ENCODE measurements at places on chromosomes 2 and 18.

GRCh38 chr2:201707753-201708152, 9.3 kb upstream of the MPP4 start:
- no peak for DNase-seq

- no peak for DNase-seq
Measured at GRCh38 chr18:10074110-10074509, 160.3 kb downstream of the VAPA start.

DNA sequence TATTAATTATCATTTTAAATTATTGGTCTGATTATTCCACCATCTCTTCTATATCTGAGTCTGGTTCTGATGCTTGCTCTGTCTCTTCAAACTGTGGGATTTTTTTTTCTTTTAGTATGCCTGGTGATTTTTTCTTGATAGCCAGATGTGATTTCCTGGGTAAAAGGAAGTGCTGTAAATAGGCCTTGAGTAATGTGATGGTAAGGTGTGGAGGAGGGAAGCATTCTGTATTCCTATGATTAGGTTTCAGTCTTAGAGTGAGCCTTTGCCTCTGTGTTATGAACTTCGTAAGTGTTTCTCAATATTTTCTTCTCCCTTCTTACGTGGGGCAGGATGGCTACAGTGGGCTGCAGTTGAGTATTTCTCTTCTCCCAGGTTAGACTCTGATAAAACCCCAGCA, 103.0 kb downstream of the EHBP1 start:
- DNase-seq: peak; percentile 4

- no peak for DNase-seq
Measured at GRCh38 chr2:26008851-26009566, 24.9 kb upstream of the RAB10 start.

- DNase-seq: no peak
Measured at GRCh38 chr2:190889175-190889943, 8.7 kb downstream of the GLS start.

DNA sequence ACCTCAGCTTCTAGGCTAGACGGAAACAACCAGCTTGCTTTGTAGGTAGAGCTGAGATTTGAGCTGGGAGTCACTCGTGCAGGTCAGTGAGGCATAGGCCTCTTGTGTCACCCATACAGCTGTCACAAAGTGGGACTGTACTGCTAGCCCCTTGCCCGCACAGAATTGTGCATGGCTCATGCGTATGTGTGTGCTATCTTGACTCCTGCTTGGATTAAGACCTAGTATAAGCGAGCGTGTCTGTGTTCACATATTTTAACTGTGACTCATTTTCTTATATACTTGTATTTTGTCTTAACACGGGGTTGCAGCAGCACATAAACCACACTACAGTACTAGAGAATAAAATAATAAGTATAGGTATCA, 20.1 kb downstream of the CEP68 start:
- no peak for DNase-seq

DNA sequence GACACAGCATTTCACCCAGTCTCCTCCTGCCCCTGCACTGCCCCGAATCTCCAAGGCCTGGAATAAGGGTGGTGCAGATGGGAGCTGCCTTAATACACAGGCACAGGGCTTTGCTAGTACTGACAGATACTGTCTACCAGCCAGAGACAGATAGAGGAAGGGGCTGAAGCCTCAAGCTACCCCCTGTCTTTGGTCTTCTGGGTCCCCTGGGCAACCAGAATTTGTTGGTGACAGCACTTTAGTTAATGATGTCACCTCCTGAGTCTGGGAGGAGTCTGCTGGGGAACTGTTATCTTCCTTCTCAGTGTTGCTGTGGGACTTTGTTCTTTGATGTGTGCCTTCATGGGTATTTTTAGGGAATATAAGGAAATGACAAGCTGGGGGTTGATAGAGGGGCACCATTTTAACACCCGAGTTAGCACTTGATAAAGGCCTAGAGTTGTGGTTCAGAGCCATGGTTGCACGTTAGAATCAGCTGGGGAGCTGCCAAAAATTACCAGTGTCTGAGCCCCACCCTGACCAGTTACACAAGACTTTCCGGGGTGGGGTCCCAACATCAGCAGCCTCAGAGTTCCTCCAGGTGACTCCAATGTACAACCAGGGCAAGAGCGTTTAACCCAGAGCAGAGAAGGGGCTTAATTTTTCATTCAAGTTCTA, 136.8 kb downstream of the SMAD7 start:
- DNase-seq: no peak

DNA sequence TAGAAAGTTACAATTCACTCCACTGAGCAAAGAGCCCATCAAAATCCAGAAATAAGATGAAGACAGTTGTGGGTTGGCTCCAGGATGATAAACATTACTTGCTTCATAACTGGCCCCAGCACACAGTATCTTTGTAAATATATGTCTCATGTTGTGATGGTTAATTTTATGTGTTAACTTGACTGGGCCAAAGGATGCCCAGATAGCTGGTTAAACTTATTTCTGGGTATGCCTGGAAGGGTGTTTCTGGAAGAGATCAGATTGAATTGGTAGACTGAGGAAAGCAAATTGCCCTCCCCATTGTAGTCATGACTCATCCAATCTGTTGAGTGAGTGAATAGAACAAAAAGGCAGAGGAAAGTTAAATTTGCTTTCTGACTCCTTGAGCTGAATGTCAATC, 373.8 kb downstream of the LNPK start:
- no peak for DNase-seq

- no peak for DNase-seq
Measured at GRCh38 chr2:124267794-124268193, 242.7 kb downstream of the CNTNAP5 start.

DNA sequence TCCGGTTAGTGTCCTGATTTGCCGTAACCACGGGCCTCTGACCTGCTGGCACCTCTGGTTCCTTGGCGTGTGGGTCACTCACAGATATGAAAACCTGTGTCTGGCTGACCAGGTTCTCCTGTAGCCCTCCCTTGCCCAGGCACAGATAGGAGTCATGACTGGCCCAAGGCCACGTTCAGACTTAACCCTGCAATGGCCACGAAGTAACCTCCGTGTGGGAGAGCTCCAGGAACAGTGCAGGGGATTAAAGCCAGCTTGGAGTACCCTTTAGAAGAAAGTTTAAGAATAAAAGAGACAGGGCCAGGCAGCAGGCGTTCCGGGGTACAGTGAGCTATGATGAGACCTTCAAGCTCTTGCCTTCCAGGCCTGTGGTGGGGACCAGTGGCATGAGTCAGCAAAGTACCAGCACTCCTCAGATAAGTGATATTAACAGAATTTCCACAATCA, 25.5 kb downstream of the CENPO start:
- no peak for DNase-seq

GRCh38 chr2:230742781-230743180, 30.1 kb downstream of the CAB39 start:
- no peak for DNase-seq

- no peak for DNase-seq
Measured at GRCh38 chr2:199433204-199433832, 24.4 kb downstream of the SATB2 start.

- no peak for DNase-seq
Measured at GRCh38 chr18:70673831-70674230, 385.0 kb downstream of the SOCS6 start.

DNA sequence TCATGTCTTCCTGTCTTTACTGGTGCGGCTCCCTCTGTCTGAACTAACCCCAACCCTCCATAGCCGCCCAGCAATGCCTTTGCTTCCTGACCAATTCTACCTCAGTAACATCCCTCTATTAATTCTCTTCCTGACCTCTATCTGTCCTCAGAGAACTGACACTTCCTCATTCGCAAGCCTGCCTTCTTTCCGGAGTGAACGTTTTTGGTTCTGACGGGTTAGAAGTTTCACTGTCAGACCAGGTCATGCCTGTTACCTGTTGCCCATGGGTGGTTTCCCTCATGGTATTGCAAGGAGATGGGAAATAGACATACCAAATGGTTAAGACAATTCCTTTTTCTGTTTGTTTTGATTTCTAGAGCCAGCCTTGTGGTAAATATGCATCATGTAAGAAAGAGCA, 453.4 kb upstream of the SLC14A2 start:
- DNase-seq: no peak

GRCh38 chr2:238938401-238939055, 90.6 kb downstream of the TWIST2 start:
- DNase-seq: no peak

GRCh38 chr2:128773641-128774319, 455.1 kb upstream of the HS6ST1 start:
- DNase-seq: no peak

GRCh38 chr2:140814141-140814540, 1316.7 kb downstream of the LRP1B start:
- DNase-seq: no peak

- DNase-seq: no peak
Measured at GRCh38 chr2:233835230-233836186, 18.8 kb downstream of the HJURP start.

- DNase-seq: no peak
Measured at GRCh38 chr18:59029663-59030429, 109.8 kb upstream of the SEC11C start.

DNA sequence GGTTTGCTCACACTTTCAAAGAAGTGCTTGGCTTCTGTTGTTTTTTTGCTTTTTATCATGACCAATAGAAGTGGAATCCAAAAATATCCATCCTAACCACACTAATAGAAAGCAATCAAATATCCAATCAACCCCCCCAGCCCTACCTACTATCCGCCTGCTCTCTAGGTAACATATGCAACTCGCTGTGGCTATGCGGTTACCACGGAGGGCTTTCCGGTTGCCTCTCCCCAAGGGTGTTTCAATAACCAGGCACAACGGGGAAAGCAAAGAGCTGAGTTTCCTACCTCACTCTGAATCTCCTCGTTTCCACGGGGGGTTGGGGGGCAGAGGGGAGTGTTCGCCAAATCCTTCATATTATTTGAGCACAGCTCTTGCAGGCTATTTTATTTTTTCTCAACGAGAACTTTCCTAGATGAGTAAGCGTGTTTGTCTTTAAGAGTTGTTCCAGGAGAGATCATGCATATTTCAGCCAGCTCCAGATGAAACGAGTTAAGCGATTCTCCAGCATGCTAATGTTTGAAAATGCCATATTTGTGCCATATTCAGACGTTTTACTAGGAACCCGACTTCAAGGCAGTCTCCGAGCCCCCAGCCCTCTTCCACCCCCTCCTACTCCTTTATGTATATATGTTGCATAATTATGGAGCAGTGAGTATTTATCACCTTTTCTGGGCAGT, 30.3 kb downstream of the PAX3 start:
- DNase-seq: no peak

DNA sequence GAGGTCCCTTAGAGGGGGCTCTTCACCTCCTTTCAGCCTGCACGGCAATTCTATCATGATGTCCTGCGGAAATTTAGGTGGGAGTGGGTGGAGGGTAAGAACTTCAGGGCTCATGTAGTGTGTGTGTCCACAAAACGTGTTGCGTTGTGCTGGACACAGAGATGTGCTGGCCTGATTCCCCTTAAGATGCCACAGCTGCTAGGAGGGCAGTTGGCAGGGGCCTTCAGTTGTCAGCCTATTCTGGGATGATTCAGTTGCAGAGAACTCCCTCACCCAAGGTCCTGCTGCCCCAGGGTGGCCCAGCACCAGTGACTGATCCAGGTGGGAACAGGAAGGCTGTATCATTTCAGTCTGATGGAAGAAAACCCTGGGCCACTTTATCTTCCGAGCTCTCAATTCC, 1.0 kb upstream of the HJURP start:
- no peak for DNase-seq

DNA sequence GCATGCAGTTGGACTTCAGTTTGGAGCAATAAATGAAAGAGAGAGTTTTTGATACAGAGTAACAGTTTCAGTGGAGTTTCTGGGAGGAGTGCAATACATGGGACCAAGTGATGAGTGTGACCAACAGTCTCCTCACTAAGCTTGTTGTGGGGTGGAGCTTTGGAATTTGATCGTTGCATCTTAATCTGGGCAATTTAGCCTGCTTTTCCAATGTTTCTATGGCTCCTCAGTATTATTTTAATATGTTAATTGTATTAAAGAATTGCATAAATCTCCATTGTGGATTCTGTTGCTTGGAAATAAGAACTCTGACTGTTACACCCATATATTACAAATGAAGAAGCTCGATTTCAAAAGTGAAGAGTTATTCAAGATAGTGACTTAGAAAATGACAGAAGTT, 446.6 kb upstream of the LRATD1 start:
- DNase-seq: no peak

- no peak for DNase-seq
Measured at GRCh38 chr2:139769633-139770032, 989.4 kb upstream of the NXPH2 start.
